ENCODE measurements at places on chromosomes 6 and 20.

- no peak for DNase-seq
These were observed 41.5 kb downstream of the SNRPB start for GRCh38 chr20:2429051-2429450.

GRCh38 chr20:48329676-48330664, 497.8 kb downstream of the PREX1 start:
- DNase-seq = no peak

GRCh38 chr20:18541741-18542140, 25.5 kb upstream of the SMIM26 start:
- DNase-seq = no peak

DNA sequence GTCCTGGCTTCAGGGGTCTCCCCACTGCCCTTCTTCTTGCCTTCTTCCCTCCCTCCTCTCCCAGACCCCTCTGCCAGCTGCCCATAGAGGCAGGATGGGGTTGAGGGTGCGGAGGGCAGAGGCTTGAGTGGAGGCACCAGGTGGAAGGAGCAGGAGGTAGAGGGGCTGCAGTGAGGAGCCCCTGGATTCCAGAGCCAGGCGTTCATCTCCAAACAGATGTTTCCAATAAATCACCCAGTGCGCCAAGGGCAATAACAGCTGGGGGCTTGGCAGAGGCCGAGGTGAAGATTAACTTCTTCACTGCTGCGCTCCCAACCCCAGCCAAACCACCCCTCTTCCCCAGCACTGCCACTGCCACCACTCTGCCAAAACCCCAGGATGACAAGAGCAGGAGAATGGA, 10.7 kb downstream of the MDFI start:
- no peak for DNase-seq

DNA sequence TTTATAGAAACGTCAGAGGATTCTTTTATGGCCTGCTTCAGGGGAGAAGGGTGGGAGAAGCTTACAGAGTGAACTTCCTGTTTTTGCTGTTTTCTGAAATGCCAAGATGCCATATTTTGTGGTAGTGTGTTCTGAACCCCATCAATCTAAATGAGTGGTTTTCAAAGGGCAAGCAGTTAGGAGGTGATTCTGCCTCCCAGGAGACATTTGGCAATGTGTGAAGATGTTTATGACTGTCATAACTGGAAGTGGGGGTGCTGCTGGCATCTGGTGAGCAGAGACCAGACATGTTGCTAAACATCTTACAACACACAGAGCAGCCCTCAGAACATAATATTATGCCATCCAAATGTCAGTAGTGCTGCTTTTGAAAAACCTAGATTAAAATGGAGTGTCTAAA, 6.0 kb upstream of the PRL start:
- no peak for DNase-seq

- DNase-seq = no peak
These were observed 185.6 kb downstream of the OR2B2 start for GRCh38 chr6:27726619-27727023.

- DNase-seq = no peak
These were observed 30.4 kb downstream of the ADGRF5 start for GRCh38 chr6:46891252-46891795.

- no peak for DNase-seq
These were observed 249.5 kb downstream of the BCKDHB start for GRCh38 chr6:80356000-80356399.

All from AML-193 (cell line).